ENCODE measurements at places on chromosomes 5 and 9. TPM values are rescaled to one million over a fixed set of nuclear protein-coding genes. Genes with fewer than 3 reads are reported as not detected.

DNA sequence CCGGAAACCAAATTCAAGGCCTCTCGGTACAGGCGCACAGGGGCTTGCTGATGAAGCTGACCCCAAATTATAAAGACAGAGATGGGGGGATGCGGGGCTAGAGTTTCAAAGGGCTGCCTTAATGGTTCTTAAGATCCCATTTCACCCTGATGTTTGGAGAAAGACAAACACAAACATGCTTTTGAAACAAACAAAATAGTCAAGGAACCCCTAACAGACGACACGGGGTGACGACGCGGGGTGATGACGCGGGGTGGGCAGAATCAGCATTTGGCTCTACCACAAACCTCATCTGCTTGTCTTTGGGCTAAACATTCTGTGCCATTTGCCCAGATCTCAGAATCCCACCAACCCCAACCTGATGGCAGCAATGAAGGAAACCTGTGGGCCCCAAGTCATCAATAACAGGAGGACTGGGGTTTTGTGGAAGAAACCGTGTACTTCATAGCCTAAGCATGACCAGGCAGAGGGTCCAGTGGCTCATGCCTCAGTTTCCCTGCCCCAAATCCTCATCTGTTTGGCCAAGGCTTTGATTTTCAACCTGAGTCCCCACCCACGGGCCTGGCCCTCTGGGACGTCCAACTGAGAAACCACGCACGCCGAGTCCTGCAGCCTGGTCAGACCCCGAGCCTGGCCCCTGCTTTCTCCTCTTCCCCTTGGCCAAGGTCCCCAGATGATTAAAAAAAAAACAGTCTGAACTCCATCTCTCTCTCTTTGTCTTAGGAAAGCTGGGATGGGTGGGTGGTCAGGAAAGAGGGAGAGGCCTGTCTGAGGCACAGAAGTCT is 148.5 kb downstream of the COL23A1 start:
- DNase-seq, result no peak

PKD2L2 gene
- 0.10 TPM for total RNA-seq

ISOC1 gene
- 38.0 TPM for total RNA-seq

CYSRT1 gene
- total RNA-seq, result 1.4 TPM

DNA sequence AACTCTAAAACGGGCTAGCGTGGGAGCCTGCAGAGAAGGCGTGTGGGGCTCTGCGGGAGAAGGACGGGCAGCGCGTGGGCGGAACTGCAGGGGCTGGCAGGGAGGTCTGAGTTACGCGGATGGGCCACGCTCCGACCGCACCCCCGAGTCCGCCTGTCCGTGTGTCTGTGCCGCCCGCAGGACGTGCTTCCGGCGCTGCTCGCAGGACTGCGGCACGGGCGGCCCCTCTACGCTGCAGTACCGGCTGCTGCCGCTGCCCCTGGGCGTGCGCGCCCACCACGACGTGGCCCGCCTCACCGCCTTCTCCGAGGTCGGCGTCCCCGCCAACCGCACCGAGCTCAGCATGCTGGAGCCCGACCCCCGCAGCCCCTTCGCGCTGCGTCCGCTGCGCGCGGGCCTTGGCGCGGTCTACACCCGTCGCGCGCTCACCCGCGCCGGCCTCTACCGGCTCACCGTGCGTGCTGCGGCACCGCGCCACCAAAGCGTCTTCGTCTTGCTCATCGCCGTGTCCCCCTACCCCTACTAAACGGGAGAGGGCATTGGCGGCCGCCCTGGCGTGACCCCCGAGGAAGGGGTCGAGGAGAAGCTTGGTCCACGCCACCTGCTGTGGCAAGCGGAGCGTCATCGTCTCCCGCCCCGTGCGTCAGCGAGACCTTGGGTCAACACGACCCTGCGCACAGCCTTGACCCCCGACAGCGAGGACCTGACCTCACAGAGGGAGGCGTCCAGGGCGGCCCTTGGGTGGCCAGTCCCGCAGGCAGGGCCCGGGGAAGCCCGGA is 11.4 kb upstream of the ASS1 start:
- DNase-seq, result no peak

GRCh38 chr9:37727013-37727412 is 26.6 kb upstream of the TRMT10B start:
- DNase-seq, result no peak

GRCh38 chr9:109176963-109177362 is 9.9 kb upstream of the FRRS1L start:
- no peak for DNase-seq

GRCh38 chr9:126984969-126985368 is 70.4 kb downstream of the RALGPS1 start:
- no peak for DNase-seq

PCDHGA4 gene
- 2.9 TPM for total RNA-seq

DNA sequence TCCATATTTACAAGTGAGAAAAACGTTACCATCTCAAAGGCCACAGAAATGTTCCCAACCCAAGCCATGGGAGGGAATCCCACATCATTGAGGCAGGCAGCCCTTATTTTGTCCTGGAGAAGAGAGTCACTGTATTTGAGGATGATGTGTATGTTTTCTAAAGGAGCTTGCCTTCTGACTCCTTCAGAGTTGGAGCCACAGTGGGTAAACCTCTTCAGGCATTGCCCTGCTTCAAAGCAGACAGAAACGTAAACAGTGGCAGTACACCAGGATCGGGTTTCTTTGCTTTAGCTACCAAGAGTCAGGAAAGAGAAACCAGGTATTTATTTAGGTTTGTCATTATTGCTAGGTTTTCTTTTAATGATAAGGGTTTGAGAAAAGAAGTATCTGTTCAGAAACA is 45.7 kb downstream of the MUSK start:
- DNase-seq, result no peak

GRCh38 chr9:111253742-111254437 is 76.1 kb downstream of the OR2K2 start:
- no peak for DNase-seq

IL5 gene
- total RNA-seq, result not detected

- DNase-seq, result no peak
Measured at GRCh38 chr5:163190784-163191183, 246.6 kb upstream of the CCNG1 start.

Data from skin of body (tissue), 3 donors.